GM06990 (cell line): ENCODE measurements at places on chromosomes 7 and 10.

GRCh38 chr7:81327468-81328266 lies 408.8 kb upstream of the SEMA3C start:
- no peak for DNase-seq

DNA sequence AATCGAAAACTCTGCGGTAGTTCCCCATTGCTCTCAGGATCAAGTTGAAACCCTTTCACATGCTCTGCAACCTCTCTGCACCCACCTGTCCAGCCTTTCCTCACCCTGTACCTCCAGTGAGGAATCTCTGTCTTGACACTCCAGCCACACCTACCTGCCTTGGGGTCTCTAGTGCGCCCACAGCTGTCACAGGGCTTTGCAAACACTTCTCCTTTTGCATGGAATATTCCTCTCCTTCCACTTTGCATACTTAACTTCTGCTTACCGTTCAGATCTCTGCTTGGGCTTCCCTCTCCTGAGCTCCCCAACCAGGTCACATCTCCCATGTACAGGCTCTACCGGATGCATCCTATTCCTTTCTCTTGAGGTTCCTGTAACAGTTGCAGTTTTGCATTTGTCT lies 6.6 kb upstream of the ZYX start:
- no peak for DNase-seq

GRCh38 chr10:132595021-132595420 lies 57.4 kb downstream of the INPP5A start:
- DNase-seq, result no peak

DNA sequence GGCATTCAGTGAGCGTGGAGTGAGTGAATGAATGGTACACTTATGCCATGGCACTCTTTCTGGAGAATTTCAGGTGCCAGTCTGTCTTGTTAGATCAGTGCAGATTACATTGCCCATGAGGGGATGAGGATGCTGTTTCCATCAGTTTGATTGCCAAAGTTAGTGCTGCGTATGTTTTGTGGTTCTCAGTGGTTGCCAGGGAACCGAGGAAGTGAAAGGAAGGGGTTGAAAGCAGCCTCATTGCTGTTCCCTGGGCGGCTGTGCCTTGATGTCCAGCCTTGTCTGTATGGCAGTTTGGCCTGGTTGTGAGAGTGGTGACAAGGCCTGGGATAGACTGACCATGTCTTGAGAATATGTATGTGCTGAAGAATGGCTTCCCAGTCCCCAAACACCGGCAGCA lies 30.2 kb downstream of the WBP1L start:
- DNase-seq, result no peak

DNA sequence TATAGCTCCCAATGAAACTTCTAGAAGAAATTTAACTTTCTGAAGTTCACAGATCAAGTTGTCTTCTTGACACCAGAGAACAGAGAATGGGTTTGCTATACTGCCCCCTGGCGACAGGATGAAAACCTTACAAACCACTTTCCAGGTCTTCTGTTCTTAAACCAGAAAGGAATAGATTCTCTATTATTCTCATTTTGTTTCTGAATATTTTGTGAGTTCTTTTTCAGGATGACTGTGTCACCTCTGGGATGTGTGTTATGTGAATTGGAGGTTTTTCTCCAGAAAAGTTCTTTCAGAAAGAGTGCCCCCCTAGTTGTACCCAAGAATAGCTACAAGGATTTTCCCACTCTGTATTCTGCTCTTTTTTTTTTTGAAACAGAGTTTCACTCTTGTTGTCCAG lies 6.3 kb downstream of the IFT22 start:
- no peak for DNase-seq

DNA sequence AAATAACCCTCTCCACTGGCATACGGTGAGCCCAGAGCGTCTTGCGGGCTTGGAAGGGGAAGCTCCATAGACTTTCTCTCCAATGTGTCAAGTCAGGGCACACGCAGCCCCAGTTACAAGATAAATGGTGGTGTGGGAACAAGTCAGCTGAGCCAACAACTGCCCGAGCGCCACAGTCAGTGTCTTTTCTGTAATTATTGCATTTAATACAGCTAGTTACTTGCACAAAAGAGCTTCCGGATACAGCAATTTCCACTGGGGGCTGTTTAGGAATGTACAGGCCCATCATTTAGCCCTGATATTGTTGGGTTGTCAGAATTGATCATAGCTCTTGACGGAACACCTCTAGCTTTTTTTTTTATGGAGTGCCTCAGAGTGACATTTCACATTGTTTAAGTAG lies 193.5 kb upstream of the SP8 start:
- DNase-seq, result no peak
